Activated CD4-positive, alpha-beta T cell treated with anti-CD3 and anti-CD28 coated beads for 48 hours (primary cell): ENCODE measurements at places on chromosomes 2 and 18.

DNA sequence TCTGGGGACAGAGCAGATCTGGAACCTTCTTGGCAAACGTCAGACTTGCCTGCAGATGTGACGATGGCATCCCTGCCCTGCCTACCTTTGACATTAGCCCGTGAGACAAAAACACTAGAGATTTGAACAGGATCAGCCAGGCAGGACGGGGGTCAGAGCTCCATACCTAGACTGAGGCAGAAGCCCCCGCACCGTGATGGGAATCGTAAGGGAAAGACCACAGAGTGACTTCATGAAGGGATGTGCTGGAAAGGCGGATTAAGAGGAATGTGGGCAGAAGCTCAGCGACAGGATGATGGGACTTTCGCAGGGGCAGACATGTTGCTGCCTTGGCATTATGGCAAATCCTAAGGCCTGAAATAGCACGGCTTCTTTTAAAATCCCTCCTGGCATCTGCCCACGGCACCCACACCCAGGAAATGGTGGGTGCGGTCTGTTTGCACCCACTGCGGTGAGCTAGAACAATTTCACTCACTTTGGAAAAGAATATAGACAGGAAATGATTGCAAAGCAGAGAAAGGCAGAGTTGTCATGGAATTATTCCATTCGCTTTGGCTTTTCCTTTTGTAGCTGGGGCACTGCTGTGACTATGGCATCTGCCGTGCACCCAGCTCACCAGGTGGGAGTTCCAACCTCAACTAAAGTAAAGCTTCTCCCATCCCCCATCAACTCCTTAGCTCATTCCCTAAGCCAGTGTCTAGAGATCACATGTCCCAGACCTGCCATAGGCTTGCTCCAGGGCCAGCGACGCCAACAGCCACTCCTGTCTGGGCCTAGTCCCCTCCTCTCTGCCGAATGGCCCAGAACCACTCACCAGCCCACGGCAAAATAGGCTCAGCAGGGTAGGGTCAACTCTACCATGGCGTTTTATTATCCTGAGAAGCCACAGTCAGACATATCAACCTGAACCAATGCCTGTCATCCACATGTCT, 112.7 kb upstream of the NPAS2 start:
- DNase-seq = no peak

- no peak for DNase-seq
Measured at GRCh38 chr2:106189325-106189724, 4.8 kb downstream of the UXS1 start.

DNA sequence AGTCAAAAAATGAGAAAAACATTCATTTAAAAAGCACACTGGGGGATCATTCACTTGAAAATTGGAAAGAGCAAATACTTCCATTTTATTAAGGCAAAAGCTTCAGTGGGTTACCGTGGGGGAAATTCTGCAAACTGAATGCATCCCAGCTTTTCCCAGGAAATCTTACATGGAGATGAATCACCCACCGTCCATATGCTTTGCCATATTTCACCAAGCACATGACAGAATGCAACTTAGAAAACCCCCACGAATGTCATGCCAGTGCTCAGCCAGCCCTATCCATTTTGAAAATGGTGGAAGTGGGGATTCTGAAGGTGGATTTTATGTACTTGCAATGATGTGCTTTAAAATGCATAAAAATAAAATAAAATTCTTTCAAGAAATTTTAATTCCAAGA, 485.5 kb upstream of the ID2 start:
- DNase-seq = no peak

GRCh38 chr2:147368306-147368705, 476.5 kb upstream of the ACVR2A start:
- no peak for DNase-seq

DNA sequence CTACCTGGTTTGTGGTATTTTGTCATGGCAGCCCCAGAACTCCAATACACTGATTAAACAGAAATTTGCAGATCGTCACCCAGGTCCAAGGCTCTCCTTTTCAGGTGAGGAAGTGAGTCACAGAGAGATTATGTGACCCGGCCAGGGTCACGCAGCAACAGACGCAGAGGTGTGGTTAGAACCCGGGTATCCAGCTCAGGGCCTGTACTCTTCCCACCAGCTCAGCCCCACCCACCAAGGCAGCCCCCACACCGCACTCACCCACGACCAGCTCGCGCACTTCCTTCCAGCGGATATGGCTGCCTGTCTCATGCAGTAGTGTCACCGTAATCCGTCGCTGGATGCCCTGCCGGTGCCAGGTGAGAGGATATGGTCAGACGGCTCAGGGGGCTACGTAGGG, 48.1 kb downstream of the AQP12A start:
- peak; percentile 31 for DNase-seq

DNA sequence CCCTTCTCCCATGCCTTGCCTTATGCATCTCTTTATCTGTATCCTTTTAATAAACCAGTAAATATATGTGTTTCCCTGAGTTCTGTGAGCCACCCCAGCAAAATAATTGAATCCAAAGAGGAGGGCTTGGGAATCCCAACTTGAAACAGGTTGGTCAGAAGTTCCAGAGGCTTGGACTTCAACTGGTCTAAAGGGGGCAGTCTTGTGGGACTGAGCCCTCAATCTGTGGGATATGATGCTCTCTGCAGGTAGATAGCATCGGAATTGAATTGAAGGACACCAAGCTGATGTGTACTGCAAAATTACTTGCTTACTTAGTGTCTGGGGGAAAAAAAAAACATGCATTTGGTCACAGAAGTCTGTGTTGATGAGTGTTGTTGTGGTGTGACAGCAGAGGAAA, 1033.5 kb upstream of the TMEFF2 start:
- no peak for DNase-seq
